ENCODE measurements at places on chromosomes 5 and 9.

- no peak for DNase-seq
These were observed 564.9 kb downstream of the SEMA5A start for GRCh38 chr5:8981016-8981415.

GRCh38 chr5:144368556-144368955, 197.9 kb downstream of the KCTD16 start:
- DNase-seq: no peak

- DNase-seq: no peak
These were observed 41.4 kb downstream of the PSIP1 start for GRCh38 chr9:15469406-15469805.

GRCh38 chr5:125306741-125307140, 560.3 kb upstream of the ZNF608 start:
- no peak for DNase-seq

- no peak for DNase-seq
These were observed 5.3 kb upstream of the CTXN3 start for GRCh38 chr5:127643607-127644006.

DNA sequence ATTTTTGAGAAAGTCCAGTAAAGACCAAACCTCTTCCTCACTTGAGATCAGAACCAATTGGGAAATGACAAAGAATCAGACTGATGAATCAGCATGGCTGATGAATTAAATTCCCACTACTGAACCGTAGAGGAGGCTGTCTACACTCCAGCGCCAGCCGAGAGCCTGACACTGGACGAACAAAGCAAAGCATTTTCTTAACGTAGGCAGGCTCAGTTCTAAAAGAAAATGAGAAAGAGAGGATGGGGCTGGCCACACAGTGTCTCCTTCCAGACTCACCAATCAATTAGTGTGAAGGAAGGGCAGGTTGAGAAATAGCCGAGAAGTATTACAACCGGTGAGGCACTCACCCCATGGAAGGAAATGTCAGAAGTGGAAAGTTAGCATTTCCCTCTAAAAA, 49.4 kb downstream of the ITGA1 start:
- no peak for DNase-seq

DNA sequence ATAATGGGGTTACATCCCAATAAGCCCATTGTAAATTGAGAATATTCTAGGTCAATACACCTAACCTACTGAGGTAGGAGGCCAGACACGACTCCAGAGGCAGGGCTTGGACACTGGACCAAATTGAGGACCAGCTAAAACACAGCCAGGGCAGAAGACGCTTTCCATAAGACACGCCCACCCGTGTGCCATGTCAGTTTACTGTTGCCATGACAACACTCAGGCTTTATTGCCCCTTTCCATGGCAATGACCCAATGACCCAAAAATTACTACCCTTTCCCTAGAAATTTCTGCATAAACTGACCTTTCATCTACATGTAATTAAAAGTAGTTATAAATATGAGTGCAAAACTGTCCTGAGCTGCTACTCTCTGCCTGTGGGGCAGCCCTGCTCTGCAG, 31.5 kb downstream of the SLC22A4 start:
- DNase-seq: no peak
